ENCODE measurements at places on chromosomes 5 and 9.

- no peak for DNase-seq
Observed at GRCh38 chr9:92265154-92265553, 28.3 kb downstream of the IARS1 start.

DNA sequence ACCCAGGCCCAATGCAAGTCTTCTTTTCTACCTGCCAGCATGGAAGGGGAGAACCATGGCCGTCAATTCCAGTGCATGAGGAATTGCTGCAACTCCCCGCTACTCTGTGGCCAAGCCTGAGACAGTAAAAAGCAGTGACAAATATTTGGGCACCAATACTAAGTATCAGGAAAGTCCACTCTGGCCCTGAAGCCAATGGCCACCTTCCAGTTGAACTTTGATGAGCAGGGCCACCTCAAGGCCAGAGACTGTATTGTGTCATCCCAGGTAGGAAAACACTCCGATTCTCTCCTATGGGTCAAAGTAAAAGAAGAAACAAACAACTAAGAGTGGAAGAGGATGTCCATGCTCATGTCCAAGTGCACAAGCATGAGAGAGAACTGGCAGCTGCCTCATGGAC, 27.1 kb downstream of the RETREG1 start:
- DNase-seq: no peak

DNA sequence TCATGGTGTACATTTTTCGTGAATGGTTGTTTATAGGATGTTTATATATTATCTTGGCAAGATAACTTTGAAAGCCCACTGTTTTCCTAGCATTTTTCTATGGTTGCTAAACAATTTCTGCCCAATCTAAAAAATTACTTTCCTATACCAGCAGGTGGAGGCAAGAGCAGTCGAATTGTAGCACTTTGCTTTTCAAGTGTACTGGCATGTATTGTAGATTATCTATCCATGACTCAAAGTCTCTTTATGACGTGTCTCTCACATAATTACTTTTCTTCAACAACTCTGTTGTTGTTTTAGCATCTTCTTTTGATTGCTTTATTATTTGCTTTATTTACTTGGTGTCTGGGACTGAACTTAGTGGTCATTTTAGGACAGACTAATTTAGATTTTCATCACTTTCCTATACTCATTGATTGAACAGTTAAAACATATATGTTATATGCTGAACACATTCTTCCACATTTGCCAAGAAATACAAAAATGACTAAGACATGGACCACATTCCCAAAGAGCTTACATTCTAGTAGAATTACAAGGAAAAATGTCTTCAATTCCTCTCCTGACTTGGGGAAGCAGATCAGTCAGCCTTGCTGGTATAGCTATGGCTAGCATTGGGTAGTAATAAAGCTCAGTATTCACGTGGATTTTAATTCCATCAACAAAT, 20.7 kb downstream of the NLN start:
- DNase-seq: peak; percentile 51

GRCh38 chr5:16791904-16792597, 144.0 kb downstream of the MYO10 start:
- no peak for DNase-seq

DNA sequence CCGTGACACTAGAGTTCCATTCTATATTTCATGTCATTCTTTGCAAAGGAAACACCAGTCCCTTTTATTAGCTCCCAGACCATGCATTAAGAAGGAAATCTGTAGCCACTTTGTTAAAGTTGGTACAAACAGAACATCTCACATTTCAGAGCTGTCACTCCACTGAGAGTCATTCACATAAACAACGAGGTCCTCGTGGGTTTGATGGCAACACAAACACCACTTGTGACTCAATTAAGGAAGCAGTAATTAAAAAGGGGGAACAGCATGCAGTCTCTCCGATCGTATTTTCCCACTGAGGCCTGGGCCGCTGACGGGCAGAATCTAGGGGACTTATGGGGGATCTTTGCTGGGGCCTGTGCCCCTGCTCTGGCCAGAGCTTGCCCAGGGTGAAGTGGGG, 94.2 kb upstream of the ZNF618 start:
- DNase-seq: no peak

DNA sequence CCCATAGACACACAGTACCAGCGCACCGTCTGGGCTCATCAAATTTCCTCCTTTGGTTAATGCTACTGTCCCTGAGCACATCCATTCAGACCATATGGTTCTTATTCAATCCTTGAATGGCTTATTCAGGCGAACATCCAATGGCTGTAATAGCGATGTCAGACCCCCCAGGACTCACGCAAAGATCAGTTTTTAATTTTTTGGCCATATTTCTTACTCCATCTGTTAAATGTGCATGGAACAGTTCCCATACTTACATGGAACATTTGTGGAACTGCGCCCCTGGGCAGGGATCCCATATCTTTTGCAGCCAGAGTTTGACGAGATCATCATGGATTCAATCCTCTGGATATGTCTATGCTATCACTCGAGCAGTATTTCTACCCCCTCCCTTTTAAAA, 213.2 kb downstream of the ADAMTS6 start:
- no peak for DNase-seq

DNA sequence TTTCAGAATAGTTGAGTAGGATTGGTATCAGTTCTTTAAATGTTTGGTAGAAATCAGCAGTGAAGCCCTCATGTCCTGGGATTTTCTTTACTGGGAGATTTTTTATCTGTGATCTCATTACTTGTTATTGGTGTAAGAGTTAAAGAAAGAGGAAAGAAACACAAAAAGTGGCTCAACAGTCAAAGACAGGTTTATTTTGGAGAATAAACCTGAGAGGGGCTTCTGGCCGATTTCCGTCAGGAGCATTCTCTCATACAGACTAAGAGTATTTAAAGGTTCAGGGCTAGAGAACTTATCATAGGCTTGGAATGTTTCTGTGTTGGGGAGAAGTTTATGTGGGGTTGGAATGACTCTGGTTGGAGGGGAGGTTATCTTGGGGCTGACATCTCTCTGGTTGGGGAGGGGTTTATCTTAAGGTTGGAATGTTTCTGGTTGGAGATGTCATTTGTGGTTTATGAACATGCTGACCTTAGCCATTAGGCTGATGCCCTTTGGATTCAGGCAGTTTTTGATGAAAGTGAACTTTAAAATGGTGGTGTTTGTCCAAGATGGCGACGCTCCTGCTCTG, 62.5 kb downstream of the CFAP95 start:
- peak; percentile 67 for DNase-seq

DNA sequence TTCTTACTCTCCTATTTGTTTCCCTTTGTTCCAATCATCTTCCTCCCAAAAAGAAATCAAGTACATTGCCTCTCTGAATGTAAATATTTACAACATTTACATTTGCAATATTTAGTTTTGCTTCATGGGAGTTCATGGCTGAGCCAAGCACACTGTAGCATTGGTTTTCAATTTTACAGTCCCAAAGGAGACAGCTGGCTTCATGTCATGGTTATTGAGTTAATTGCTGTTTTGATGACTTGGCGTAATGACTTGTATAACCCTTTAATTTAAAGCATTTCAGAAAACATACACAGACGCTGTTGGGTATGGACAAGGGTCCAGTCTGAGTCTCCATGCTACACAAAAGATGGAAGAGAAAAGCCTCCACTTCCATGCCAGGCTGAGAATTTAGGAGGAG, 25.6 kb upstream of the VLDLR start:
- no peak for DNase-seq

GRCh38 chr5:75510836-75511434, 494 bp downstream of the CERT1 start:
- no peak for DNase-seq

- no peak for DNase-seq
Observed at GRCh38 chr9:78248635-78249034, 12.8 kb downstream of the CEP78 start.

DNA sequence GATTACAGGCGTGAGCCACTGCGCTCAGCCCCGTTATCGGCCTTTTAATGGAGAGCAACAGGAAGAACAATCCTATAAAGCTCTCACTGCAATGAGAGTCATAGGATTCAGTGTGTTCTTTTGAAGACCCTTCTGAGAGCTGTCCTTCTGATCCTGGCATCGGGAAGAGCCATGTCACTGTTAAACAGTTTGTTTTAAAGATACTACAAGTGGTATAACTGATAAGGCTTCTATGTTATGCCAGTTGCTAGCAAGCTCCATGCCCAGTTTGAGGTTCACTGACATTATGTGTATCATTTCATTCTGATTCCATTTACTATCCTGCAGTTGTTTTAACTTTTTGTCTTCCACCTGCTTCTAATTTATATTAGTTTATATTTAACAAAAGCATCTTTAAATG, 55.8 kb downstream of the GNAQ start:
- no peak for DNase-seq

DNA sequence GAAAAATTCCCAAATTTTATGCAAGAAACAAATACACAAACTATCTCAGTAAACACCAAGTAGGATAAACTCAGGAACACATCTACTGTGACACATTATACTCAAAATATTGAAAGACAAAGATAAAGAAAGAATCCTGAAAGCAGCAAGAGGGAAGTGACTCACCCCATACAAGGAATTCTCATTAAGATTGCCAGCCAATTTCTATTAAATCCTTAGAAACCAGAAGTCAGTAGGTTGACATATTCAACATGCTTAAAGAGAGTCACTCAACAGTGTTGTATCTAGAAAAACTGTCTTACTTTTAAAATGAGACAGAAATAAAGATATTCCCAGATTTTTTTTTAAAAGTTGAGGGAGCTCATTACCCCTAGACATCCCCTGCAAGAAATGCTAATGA, 15.5 kb downstream of the SPATA31E1 start:
- peak; percentile 59 for DNase-seq

GRCh38 chr9:108439947-108440346, 415.8 kb downstream of the ACTL7B start:
- peak; percentile 86 for DNase-seq

- DNase-seq: no peak
Observed at GRCh38 chr9:98218562-98219363, 26.3 kb upstream of the CORO2A start.

DNA sequence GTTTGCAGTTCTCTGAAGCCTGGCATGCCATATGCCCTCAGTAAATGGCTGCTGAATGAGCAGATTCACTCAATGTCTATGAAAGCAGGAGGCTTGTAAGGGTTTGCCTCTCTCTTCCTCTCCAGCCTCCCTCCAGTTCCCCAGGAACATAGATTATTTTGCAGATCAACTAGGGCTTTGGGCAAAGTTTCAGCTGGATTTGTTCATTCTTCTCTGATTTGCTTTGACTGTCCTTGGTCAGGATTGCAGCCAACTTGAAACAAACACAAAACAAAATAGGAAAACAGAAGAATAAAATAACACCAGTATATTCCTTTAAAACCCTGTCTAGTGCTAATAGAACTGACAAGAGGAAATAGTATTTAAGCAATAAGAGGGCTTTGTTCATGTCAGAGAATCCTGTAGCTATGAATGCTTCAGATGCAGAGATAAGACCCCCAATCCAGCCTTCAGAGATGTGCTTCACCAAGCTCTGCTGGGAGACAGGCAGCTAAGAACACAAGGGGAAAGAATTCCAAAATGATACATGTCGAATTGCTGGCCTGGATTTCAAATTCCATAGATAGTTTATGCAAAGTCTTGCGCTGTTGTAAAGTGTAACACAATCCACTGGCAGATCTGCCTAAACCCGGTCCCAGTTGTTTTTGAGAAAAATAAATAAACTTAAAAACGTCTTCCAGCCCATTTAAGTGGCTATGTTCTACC, 174.3 kb downstream of the PAPPA start:
- no peak for DNase-seq

DNA sequence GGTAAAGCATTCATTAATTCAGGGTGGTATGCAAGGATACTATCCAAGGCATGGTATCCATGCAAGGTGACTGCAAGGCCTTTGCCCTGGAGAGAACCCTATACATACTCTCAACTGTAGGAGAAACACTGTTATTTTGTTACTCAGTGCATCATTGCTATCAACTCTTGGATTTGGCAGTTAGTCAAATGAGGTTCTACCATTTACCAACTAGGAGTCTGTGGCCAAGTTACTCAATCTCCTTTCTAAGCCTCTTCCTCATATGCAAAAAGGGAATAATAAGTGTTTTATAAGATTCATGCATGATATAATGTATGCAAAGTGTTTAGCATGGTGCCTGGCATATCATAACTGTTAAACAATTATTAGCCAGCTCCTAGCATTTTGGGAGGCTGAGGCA, 4.0 kb downstream of the PCDHGC3 start:
- no peak for DNase-seq

All from NCI-H226 (cell line).